ENCODE measurements at places on chromosomes 6 and 20.

DNA sequence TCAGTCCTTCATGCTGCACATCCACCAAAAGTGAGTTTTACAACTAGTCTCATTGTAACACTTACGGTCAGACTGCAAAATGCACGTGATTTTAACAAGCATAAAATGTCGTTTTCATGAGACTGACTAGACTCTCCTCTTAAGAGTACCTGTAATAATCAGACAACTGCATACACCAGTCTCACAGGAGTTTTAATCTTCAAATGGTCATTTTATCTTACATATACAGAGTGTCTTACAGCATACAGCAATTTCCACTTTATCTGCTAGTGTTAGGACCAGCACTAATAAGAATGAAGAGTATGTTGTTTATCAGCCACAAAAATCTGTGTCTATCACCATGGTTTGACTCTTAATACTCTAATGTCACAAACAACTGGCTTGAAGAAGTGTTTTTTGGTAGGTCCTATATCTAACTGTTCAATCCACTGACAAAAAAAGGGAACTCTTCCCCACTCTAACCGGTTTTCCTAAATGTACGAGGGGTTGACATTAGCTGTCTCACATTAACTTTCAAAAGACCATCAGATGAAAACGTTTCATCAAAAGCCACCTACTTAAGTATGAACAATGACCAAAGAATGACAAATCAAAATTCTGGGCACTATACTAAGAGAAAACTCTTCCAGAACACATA, 1.5 kb upstream of the ASF1A start:
- no peak for DNase-seq

DNA sequence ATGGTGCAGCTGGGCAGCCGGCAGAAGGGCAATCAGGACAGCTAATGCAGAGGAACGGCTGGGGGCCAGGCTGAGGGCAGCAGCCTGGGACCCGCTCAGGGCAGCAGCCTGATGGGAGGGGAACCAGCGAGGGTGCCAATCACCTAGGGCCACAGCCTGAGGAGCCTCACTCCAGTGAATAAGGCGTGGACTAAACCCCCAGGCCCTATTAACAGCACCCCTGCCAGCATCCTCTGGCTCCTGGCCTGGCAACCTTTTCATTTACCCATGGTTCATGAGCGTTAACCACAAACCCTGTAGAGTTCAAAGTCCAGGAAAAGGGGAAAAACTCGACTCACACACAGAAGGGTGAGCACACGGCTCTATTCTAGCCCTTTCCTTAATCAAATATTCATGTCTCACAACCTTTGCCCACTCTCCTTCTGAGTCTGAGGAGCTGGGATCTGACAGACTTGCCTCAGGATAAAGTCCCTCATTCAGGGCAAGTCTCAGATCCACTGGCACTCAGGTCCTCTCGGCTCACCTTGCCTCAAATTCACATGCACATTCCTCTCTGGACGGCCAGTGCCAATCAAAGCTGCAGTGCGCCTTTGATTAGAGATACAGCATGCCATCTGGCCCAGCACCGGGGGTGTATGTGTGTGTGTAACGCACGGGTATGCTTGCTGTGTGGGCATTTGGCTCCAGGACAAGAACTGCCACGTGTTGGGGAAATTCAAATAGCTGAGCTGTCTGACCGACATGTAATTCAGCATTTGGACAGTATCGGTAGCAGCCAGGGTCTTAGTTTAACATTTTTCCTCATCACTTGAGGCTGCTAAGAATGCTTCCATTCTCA, 86.9 kb upstream of the TRAF3IP2 start:
- DNase-seq = no peak

GRCh38 chr6:153145591-153145990, 14.5 kb upstream of the RGS17 start:
- DNase-seq = no peak

- no peak for DNase-seq
Measured at GRCh38 chr6:132687306-132687705, 26.5 kb downstream of the VNN1 start.

- no peak for DNase-seq
Measured at GRCh38 chr6:150539568-150539967, 60.1 kb upstream of the PLEKHG1 start.

DNA sequence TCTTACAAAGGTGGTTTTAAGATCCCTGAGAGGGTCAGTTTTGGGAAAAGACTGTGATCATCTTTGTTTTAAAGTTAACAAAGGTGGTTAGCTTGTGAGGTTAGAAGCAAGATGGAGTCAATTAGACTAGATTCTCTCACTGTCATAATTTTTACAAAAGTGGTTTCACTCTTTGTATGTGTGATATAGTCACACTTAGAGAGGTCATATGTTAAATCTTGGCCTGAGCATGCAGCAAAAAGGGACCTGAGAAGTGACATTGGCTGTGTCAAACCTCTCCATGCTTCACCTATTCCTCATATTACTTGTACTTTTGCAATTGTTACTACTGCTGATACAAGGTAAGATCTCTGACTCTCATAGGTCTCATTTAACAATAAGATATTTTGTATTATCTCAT, 368.0 kb downstream of the TBC1D32 start:
- DNase-seq = no peak

DNA sequence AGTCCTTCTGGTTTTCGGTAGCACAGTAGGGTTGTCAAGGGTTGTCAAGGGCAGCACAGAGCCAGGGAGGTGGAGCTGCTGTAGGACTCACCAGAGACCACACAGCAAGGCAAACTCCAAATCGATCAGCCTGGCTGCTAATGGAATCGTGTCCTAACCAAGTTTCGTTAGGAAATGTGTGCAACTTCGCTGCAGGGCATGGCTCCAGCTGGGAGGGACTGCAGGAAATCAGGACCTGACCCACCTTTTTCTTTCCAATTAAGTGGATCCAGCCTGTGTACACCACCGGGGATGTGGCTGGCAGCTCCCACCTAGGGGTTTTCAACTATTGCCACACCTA, 251.7 kb upstream of the QKI start:
- DNase-seq = no peak

GRCh38 chr6:139494376-139494990, 120.0 kb upstream of the CITED2 start:
- DNase-seq = no peak

DNA sequence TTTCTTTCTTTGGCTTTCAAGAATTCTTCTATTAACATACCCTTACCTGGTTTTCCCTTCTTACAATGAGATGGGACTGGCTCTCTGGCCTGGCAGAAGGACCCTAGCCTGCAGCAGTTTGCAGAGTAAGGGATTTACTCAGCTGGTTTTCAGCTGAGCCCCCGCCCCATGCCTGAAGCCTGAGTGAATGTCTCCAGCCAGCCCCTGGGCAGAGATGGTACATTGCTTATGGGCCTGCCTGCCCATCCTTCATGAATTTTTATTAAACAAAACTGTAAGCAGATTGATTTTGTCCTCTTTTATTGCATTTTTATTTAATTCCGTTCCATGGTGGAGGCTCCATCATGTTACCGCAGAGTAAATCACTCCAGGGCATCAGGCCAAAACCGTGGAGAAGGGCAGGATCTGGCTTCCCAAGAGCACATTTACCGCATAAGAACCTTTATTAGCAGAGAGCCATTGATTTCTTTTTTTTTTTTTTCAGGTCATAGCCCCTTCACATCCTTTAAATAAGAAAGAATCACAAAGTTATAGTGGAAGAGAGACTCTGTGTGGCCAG, 316.2 kb downstream of the DHX35 start:
- DNase-seq = no peak

GRCh38 chr6:48037946-48038345, 73.1 kb downstream of the PTCHD4 start:
- DNase-seq = no peak

DNA sequence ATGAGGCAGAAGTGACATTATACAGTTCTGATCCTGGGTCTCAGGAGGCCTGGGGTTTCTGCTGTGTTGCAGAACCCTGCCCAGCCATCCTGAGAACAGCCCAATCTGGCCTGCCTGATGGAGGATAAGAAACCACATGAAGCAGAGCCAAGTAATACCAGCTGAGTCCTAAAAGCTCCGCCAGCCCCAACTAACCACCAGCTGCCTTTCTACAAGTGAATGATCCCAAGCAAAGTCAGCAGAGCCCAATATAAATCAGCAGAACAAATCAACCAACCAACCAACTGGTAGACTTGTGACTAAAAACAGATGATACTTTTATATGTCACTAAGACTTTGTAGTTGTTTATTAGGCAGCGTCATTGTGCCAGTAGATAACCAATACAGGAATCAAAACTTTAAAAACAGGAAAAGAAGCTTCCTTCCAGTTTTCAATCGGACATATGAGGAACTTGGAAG, 52.1 kb downstream of the SNX5 start:
- DNase-seq = no peak

GRCh38 chr20:25253606-25254275, 5.9 kb downstream of the PYGB start:
- DNase-seq = no peak

DNA sequence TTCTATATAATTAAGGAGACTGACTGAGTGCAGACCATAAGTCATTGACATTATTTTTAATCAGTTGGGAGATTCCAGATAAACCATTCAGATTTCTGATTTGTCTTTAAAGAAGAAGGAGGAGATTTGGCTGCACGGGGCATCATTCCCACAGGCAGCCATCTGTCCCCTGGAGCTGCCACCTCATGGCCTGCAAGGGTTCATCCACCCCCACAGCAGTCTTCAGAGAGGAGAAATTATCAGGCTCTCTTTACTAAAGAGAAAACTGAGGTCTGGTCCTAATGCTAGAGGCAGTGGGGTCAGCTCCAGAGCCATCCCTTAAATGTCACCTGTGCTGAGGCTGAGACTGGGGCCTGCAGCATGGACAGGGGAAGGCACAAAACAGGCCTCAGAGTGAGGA, 501.3 kb upstream of the SULF2 start:
- DNase-seq = no peak

DNA sequence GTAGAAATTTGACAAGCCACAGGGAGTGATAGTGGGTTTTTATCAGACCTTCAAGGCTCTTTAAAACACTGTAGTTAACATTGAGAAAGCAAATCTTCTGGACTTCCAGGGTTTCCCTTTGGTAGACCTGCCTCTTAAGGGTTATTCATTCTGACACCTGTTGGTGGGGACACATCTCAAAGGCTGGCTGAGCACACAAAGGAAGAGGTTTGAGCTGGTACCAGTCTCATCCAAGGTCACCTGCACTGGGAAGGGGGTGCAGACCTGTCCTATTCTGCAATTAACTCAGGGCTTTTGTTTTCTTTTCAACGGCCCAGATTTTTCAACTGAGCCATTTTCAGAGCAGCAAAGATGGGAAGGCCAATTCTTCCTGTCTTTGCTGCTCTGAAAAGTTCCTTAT, 45.6 kb downstream of the EDN1 start:
- DNase-seq = no peak

GRCh38 chr6:85412911-85413430, 36.9 kb upstream of the NT5E start:
- DNase-seq = no peak

DNA sequence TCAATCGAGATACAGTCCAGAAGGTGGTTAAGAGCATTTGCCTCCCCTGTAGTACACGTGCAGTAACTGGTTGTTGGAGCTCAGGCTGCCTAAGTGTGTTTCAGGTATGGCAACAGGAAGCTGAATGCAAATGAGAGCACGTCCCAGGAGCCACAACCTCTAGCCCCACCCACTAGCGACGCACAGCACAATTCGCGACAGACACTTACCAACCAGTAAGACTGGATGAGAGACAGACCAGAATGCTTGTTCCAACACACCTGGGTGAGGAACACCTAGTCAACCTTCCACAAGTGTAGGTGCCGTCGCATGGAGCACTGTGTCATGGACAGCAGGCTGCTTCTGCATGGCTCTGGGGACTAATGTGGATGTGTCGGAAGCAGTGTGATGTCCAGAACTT, 7.2 kb upstream of the SERPINB1 start:
- no peak for DNase-seq

- DNase-seq = no peak
Measured at GRCh38 chr6:67141005-67141404, 1434.0 kb upstream of the EYS start.

DNA sequence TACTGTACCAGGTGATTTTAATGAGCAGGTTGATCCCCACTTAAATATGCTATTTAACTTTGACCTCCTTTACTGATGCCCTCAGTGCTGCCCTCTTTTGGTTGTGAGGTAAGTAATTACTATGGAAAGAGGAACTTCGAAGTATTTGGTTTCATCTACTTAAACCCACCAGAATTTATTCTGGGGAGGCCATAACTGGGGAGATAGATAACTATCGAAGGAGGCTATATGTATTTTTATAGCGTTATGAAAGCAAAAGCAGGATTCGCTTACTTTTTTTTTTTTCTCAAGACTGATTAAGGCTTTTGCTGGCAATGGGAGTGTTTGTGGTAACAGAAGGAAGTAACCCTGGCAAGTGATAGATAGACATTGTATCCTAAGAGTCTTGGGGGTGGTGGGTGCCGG, 168.9 kb upstream of the CENPW start:
- no peak for DNase-seq

GRCh38 chr6:114108119-114109002, 137.4 kb upstream of the HDAC2 start:
- DNase-seq = peak; percentile 79

DNA sequence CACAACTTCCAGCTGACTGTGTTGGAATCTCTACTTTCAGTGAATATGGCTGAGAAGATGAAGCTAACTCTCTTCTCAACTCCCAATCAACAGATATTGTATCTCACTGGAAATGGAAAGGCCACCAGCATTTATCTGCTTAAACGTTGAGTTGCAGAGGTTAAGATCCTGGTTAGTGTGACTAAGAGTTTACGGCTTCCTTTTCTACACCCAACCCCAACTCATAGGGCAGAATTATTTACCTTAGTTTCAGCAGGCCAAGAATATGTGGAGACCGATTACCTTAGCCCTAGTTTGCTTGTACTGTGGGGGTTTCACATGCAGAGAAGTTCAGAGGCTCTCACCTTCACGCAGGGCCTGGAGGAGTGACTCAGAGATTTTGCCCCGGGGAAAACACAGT, 1026.6 kb downstream of the EYS start:
- no peak for DNase-seq

- DNase-seq = no peak
Measured at GRCh38 chr6:138685257-138685656, 88.3 kb upstream of the CCDC28A start.

GRCh38 chr20:21511850-21512633, 1.8 kb downstream of the NKX2-2 start:
- no peak for DNase-seq

DNA sequence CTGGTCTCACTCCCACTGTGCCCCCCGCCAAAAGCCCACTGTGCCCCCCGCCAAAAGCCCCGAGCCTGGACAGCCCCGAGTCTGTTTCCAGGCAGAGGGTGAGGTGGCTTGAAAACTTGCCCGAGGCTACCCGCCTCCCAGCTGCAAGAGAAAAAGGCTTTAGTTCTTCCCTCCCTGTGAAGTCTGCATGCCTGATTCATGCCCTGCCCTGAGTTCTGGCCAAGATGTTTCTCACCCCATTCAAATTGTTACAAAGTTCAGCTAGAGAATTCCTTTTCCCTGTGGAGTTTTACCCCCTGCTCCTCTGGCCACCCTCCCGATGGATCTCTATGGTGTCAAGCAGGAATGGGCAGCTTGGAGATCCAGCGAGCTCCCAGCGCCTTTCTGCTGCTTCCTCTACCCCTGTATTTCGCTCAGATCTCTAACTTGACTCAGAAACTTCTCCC, 298.8 kb upstream of the MAP3K7 start:
- no peak for DNase-seq

GRCh38 chr6:24429146-24429545, 26.4 kb downstream of the MRS2 start:
- no peak for DNase-seq

All from neural crest cell (in vitro differentiated cells).